ENCODE measurements at places on chromosomes 6 and 20.

GRCh38 chr6:42163981-42164380, 9.2 kb upstream of the GUCA1A start:
- no peak for DNase-seq

GRCh38 chr6:144776031-144776819, 491.1 kb downstream of the UTRN start:
- no peak for DNase-seq

DNA sequence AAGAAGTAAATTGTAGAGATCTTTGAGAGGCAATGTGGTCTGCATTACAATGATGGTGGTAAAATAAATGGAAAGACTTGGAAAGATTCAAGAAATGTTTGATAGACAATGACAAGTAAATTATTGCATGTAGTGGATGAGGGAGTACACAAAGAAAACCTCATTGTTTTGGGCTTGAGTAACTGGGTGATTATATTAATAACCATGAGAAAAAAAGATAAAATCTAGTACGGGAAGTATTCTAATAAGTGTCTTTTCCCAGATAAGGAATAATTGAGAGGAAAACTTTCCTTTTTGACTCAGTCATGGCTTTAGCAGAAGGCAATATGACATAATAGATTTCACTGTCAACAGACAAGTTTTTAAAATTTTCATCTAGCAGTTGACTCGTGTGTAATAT, 993.0 kb downstream of the EYS start:
- DNase-seq: no peak

- no peak for DNase-seq
Observed at GRCh38 chr20:33540427-33540826, 50.5 kb downstream of the CBFA2T2 start.

DNA sequence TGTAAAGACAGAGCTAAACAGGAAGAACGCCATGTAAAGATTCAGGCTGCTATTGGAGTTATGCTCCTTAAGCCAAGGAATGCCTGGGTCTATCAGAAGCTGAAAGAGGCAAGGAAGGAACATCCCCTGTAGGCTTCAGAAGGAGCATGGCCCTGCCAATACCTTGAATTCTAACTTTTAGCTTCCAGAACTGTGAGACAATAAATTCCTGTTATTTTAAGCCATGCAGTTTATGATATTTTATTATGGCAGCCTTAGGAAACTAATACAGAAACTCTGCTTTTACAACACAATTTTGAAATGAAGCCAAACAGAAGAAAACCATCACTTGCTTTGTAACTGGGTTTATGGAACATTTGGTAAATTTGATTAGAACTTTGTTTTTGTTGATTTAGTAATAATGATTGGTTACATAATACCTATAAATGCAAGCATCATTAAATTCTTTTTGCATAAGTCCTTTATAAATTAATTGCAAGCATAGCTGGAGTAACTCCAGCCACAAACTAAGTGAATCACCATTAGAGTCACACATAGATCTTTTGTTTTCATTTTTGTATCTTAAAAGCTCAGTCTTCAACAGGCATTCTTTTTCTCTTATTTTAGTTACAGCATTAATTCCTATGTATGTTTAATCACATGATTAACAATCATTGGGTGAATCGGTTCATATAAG, 33.5 kb upstream of the TSPYL1 start:
- DNase-seq: no peak

DNA sequence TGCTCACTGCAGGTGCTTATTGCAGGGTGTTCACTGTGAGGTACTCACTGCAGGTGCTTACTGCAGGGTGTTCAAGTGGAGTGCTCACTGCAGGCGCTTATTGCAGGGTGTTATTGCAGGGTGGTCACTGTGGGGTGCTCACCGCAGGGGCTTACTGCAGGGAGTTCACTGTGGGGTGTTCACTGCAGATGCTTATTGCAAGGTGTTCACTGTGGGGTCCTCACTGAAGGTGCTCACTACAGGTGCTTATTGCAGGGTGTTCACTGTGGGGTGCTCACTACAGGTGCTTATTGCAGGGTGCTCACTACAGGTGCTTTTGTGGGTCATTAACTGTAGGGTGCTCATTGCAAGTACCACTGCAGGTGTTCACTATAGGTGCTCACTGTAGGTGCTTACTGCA, 20.2 kb downstream of the APMAP start:
- DNase-seq: no peak

- no peak for DNase-seq
Observed at GRCh38 chr20:8515810-8516435, 383.9 kb downstream of the PLCB1 start.

DNA sequence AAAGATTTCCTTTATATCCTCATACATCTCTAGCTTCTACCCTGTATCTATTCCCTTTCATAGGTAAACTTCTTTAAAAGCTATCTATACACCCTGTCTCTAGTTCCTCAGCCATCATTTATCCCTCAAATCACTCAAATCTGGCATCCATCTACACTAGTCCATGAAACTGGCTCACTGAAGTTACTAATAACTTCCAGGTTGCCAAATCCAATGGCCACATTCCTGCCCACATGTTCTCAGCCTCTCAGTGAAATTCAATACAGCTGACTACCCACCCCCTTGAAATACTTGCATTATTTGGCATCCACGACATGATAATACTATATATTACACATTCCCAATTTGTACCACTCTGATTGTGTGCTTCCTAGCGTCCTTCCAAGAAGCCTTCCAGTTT, 8.7 kb downstream of the REPS1 start:
- no peak for DNase-seq

DNA sequence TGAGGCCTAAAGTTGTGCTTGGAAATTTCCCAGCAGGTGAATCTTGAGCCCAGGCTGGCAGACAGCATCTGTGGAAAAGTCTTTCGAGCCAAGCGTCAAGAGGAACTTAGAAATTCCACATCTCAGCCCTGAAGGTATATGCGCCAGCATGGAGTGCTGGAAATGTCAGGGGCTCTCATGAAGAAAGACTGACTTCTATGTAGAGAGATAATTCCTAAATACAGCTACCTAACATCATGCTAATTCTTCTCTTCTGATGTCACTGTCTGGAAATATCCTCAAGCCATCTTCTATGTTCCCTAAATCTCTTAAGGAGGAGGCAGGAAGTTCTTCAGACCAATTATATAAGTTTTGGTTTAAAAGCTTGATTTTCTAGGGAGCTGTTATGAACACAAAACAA, 492.4 kb upstream of the MARCKS start:
- DNase-seq: no peak

DNA sequence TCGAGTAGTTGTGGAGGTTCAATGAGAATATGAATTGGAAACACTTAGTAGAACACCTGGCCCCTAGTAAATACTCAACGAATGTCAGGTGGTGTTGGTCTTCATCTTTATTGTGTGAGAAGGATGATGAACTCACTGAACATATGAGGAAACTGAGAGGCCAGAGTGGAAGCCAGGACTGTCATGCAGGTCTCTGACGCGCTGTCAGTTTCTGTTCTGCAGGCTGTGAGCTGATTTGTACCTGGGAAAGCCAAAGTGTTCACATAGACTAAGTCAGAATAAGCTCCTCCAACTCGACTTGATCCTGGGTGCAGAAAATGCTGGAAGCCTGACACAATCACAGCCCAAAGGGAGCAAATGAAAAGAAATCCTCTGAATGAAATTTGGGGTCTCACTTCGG, 222.2 kb downstream of the LY86 start:
- DNase-seq: no peak

- DNase-seq: no peak
Observed at GRCh38 chr6:107632381-107633136, 142.6 kb downstream of the SOBP start.

DNA sequence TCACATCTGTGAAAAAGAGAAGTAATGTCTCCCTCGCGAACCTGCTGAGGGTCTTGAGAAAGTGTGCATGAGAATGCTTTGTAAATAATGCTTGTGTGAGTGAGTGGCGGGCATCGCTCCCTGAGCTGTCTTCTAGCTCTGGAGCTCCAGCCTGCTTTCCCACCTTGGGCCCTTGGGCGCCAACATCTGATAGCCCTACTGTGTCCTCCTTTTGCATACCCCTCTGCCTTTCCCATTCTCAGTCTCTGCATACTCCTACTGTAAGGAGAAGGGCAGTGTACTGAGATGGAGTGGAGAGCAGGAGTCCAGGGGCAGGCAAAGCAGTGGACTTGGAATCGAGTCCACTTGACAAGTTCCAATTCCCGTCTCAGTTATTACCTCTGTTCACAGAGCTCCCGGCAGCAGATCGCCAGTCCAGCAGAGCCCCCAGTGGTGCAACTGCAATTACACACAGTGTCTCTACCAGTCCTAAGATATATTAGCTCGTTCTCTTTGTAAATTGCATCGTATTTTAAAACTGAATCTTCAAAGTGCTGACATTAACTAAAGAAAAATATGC, 847 bp upstream of the NCR2 start:
- DNase-seq: no peak

DNA sequence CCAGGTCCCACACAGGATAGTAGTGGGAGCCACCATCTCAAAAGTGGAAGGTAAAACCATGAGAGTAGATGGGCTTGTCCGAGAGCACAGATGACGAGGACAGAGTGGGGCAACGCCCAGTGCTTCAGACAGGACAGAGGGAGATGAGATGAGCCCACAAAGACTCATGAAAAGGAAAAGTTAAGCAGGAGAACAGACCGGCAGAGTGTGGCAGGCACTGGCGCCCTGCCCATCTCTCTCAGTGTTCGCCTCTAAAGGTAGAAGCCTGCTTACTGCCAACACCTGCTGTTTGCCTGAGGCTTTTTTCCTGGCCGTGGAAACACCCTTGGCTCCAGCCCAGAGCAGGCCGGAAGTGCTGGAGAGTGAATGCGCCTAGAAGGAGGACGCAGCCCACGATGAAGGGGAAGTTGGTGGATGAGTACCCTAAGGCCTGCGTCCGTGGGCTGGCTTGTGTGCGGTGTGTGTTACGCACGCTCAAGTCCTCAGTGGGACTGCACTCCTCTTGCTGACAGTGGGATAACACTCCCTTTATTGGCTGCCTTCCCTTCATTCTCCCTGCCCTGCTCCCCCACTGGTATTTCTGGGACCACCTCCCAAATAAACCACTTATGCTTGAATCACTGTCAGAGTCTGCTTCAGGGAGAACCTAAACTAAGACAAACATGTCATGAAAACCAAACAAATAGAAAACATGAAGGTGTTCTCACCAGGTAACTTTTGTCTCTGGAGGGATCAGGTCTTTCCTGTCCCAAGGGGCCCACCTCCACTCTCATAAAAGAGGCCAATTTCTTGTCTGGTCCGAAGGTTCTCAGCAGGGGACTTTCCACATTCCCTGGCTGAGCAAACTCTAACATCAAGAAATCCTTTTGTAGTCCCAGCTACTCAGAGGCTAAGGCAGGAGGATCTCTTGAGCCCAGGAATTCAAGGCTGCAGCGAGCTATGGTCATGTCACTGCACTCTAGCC, 9.1 kb upstream of the FOXP4 start:
- DNase-seq: no peak

DNA sequence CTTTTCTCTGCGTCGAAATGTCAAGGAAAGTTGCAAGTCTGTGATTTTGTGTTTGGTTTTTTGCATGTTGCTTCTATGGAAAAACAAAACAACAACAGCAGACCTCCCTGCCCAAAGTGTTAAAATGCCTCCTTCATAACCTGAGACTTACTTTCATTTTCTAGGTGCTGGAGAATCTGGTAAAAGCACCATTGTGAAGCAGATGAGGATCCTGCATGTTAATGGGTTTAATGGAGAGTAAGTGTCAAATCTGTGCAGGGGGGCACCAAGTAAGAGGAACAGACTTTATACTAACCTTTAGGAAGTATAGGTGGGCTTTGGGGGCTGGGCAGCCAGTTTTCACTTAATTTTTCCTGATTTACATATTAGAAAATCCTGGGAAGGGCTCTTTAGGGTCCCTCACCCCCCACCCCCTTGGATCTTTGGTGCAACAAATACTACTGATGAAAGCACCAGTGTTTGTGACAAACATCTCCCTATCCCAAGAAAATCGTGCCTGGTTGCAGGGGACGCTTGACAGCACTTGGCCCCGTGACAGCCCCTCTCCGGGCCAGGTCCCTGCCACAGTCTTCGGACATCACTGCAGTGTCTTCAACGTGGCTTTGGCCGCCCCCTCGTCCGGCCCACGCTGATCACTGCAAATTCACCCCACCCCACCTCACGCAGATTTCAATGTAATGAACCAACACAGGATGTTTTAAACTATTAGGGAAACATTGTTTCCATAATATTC, 43.1 kb downstream of the GNAS start:
- no peak for DNase-seq

DNA sequence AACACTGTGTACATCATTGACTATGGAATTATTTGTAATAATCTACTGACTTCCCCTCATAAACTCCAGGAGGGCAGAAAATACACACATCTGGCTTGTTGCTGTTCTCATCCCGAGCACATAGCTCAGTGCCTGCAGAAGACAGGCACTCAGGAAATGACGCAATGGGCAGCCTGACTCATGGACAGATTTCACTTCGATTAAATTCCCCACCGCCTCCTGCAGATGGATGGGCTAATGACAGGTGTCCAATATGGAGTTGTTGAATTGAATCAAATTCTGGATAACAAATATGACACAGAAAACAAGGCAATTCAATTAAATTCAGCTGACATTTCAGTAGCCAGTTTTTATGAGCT, 9.1 kb downstream of the ANKRD60 start:
- no peak for DNase-seq

DNA sequence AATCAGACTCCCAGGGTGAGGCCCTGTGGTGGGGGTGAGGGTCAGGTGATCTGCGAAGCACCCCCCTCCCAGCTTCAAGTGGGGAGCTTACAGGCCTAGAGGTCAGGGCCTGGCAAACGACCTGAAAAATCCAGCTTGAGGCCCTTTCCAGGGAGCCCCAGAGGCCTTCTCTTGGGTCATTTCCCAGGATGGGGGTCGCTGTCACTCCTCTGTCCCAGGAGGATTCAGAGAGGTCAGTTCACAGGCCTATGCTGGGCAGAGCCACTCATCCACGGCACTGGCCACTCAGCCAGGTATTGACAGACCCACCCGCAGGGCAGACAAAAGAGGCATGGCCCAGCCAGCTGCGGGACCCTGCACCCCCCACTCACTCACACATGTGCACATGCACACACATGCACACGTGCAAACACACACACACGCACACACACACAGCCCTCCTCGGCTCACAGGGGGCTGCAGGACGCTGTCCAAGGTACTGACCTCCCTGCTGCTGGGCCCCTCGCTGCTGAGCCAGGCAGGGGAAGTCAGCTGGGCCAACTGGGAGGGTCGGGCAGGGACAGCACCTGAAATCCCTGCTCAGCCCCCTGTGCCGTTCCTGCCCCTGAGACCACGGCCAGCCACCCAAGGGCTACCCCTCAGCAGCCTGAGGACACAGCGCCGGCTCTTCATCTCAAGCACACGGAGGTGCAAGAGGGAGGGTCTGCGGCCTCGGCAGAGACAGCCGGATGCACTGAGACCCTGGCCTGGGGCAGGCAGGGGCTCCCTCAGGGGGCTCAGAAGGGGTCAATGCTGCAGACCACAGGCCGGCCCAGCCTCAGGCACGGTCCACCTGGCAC, 113.8 kb downstream of the TAF4 start:
- DNase-seq: no peak

DNA sequence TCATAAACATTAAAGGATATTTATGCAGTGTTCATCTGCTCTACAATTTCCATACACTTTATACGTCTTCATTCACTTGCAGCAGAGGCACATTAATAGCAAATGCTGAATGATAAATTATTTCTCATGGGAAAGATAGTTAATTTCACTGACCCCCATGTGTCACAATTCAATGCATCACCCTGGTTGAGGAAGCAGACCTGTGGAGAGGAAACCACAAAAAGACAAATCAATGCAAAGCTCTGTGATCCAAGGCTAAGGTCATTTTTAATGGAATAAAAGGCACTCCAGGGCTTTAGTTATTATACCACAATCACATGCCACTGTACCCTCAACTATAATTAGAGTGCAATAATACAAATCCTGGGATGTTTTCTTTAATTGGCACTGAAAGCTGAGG, 40.3 kb upstream of the TENT5A start:
- no peak for DNase-seq

- DNase-seq: no peak
Observed at GRCh38 chr20:18678549-18679419, 90.9 kb downstream of the DTD1 start.
